ENCODE measurements at places on chromosomes 4 and X. TPM values are rescaled to one million over a fixed set of nuclear protein-coding genes. Genes with fewer than 3 reads are reported as not detected.

DNA sequence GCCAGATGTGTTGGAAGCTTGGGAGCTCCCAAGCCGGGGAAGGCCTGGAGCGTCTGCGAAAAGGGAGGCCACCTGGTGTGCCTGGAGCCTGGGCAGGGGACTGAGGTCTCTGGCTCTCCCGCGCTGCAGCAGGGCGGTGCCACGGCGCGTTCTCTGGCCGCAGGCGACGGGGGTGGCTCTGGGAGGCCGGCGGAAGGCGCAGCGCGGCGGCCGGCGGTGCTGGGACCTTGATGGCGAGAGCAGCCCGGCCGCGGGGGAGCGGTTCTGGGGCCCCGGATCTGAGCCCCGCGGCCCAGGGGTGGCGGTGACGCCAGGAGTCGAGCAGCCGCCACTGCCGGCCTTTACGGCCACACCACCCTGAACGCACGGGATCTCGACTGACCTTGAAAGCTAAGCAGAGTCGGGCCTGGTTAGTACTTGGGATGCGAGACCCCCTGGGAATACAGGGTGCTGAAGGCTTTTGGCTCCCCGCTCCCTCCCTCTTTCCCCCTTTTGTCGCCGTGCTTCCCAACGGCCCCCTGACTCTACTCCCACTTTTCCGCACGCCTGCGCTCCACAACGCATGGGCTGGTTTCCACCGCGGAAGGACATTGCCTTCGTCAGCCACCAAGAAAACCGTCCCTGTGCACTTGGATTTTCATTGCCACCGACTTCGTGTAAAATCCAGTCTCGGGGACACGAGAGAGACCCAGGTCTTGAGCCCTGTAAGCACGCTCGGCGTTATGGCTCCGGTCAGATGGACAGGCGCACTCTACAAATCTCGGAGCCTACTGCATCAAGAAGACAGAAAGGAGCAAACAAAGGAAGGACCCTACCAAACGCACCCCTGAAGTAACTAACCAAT lies 9.5 kb downstream of the FRG2 start:
- no peaks in the 10 kb centered on the region for H3K27me3 ChIP-seq
- no peak for DNase-seq
- peaks cover 1% of the 10 kb centered on the region for H3K4me1 ChIP-seq
- H3K27ac ChIP-seq, result no peak overlapping the region
- H3K36me3 ChIP-seq, result no peaks in the 10 kb centered on the region

DNA sequence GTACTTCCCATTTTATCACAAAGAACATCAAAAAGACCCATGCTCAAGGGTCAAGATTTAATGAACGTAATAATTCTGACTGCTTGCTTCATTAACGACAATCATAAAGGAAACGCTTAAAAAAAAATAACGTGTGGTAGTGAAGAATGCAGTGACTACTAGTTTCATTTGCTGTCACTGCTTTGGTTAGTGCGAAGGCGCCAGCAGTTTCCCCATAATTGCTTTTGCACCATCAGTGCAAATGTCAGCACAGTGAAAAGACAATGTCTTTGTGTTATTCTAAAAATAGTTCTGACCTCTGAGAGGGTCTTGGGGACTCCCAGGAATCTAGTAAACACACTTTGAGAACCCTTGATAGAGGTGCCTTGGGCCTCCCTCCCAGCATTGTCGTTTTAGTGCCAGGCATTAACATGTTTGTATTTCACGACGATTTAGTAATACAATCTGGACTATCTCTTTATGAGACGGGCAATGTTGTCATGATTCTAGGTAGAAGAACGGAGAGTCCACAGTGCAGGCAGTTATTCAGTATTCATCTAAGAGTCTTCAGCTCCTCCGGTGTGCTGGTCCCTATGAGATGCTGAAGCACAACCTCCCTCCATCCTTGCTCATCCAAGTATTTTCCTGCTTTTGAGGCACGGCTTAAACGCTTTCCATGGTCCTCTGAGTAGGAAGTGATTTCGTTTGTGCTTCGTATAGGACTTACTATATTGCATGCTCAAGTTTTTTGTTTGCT lies 71.0 kb downstream of the AFF1 start:
- H3K27ac ChIP-seq, result peak overlapping the region; percentile 93
- no peaks in the 10 kb centered on the region for H3K27me3 ChIP-seq
- no peaks in the 10 kb centered on the region for H3K36me3 ChIP-seq
- DNase-seq, result no peak
- peak overlapping the region; percentile 79 for H3K4me3 ChIP-seq

GRCh38 chr4:180116840-180117239 lies 2126.4 kb upstream of the TENM3 start:
- no peaks in the 10 kb centered on the region for H3K36me3 ChIP-seq
- H3K4me3 ChIP-seq, result no peak overlapping the region
- no peak overlapping the region for H3K27ac ChIP-seq
- DNase-seq, result no peak

- no peaks in the 10 kb centered on the region for H3K4me1 ChIP-seq
- H3K27me3 ChIP-seq, result no peaks in the 10 kb centered on the region
- no peak overlapping the region for H3K4me3 ChIP-seq
Measured at GRCh38 chrX:109782994-109783700, 50.1 kb upstream of the ACSL4 start.

GRCh38 chrX:8939322-8939721 lies 94.6 kb downstream of the FAM9B start:
- DNase-seq, result no peak
- H3K36me3 ChIP-seq, result no peaks in the 10 kb centered on the region
- H3K4me1 ChIP-seq, result no peaks in the 10 kb centered on the region
- H3K4me3 ChIP-seq, result no peak overlapping the region
- H3K27ac ChIP-seq, result no peak overlapping the region
- no peaks in the 10 kb centered on the region for H3K27me3 ChIP-seq

GRCh38 chrX:63765712-63766111 lies 19.3 kb downstream of the ARHGEF9 start:
- no peaks in the 10 kb centered on the region for H3K36me3 ChIP-seq
- no peak overlapping the region for H3K4me3 ChIP-seq

DNA sequence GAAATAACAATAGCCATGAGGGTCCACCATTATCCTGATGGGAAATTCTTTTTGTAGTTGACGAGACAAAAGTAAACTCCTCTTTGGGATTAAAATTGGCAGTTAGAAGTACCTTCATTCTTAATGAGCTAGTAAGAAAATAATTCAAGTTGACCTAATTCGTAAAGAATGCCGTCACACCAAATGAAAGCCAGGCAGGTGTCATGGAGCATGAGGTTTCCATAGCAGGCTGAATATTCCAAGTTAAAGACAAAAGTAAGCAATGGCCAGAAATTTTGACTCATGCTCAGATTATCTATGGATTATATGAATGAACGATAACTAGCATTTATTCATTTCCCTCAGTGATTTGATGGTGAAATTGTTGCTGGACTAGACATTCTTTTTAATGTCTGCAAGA lies 192.2 kb upstream of the FAT1 start:
- no peak overlapping the region for H3K4me3 ChIP-seq
- H3K27me3 ChIP-seq, result no peaks in the 10 kb centered on the region
- no peaks in the 10 kb centered on the region for H3K36me3 ChIP-seq

- no peak overlapping the region for H3K27ac ChIP-seq
- peak; percentile 32 for DNase-seq
- no peaks in the 10 kb centered on the region for H3K36me3 ChIP-seq
- no peak overlapping the region for H3K4me3 ChIP-seq
Measured at GRCh38 chrX:47662144-47662657, 3.2 kb upstream of the UXT start.

DNA sequence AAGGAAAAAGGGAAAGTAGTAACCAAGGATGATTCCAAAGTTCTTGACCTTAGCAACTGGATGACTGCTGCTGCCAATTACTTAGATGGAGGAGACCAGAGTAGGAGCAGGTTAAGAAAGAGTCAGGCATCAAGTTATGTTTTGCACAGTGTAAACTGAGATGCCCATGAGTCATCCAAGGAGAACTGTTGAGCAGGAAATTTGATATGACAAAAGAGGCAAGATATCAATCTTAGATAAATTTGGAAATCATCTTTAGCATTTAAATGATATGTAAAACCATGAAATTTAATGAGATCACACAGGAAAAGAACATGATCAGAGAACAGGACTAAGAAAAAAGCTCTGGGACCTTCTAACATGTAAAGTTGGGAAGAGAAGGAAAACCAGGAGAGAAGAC lies 361.3 kb downstream of the OPHN1 start:
- H3K27me3 ChIP-seq, result no peaks in the 10 kb centered on the region
- no peak overlapping the region for H3K27ac ChIP-seq
- DNase-seq, result no peak

DNA sequence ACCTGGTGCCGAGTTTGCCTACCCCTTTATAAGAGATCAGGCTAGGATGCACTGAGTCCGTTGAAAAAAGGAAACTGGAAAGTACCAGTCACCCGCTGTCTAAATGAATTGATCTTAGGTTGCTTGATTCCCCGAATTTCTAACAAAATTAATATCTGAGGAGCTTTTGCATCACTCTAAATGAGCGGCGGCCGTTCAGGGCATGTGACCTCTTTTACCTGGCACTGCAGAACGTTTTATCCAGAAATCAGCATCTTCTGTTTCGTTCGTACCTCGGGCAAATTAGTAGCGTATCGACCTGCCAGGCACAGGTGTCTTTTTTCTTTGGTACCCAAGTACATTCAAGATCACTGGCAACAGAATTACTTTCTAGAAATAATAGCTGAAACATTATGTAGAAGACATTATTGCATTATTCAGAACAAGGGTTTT lies 876 bp downstream of the KLHL2 start:
- no peaks in the 10 kb centered on the region for H3K36me3 ChIP-seq
- peak overlapping the region; percentile 65 for H3K4me3 ChIP-seq
- DNase-seq, result no peak
- H3K4me1 ChIP-seq, result peaks cover 4% of the 10 kb centered on the region

DNA sequence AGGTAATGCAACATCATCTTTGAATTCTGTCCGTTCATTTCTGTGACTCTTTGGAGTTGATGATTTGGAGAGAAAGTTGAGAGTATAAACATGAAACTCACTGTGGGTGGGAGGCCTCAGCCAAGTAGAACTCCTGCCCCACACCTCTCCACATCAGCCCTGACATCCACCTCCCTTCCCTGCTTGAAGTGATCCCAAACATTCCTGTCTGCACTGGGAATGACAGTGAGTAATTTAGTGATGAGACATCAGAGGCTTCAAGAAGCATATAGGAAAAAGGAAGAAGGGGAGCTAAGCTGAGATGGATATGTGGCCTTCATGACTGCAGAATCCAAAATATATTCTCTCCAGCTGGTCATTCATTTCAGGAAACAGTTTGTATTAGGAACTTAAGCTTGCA lies 151.8 kb downstream of the SPATA18 start:
- no peak overlapping the region for H3K4me3 ChIP-seq
- no peaks in the 10 kb centered on the region for H3K36me3 ChIP-seq
- H3K4me1 ChIP-seq, result no peaks in the 10 kb centered on the region

DNA sequence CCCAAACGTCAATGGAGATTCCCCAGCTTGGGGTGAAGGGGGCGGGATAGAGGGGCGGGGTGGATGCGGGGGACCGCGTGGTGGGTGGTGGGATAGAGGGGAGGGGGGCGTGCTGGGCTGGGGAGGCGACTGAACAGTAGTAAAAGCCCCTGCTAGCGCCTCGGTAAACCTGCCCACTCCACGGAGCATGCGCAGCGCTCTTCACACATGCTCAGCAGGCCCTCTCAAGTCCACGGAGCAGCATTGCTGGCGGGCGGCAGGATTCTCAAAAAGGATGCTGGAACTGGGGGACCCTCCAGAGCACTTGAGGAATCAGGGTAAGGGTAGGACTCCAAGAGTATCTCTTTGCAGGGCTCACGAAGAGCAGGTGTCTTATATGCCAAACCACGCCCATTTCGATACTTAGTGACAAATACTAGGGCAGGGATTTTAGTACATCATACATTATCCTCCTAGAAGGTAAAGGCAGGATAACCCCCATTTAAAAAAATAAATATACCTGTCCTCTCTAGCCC lies 378 bp upstream of the RPS6KA6 start:
- peak overlapping the region; percentile 85 for H3K27ac ChIP-seq
- no peaks in the 10 kb centered on the region for H3K4me1 ChIP-seq
- DNase-seq, result peak; percentile 65
- H3K36me3 ChIP-seq, result no peaks in the 10 kb centered on the region

DNA sequence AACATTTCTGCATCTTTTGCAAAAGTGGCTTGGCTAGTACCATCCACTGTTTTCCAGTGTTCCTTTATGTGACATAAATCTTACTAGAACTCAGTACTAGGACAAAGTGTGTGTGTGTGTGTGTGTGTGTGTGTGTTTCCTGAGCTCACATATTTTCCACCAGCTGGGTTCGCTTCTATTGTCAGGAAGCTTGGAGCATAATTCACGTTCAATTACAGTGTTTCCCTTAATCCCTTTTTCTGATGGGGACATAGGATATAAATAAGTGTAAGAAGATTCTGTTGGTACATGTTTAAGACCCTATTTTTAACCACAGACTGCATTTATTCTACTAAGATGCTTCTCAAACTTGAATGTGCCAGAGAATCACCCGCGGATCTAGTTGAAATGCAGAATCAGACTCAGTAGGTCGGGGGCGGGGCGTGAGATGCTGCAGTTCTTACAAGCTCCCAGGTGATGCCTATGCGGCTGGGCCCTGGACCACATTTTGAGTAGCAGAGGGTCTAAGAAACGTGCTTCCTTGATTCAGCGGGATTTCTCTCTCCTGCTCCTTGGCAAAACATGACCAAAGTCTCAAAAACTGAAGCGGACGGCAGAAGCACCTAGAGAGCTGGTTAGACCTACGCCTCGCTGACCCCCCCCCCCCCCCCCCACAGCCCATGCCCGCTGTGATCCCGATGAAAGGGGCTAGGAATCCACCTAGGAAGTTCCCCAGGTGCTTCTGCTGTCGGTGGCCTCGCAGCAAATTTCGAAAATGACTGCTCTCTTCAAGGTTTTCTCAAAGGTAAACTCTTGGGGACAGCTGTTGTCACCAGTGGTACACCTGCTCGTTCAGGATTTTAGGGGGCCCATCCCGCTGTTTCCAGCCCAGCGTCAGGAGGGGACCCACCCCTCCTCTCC lies 797 bp downstream of the CD99L2 start:
- no peak for DNase-seq
- H3K36me3 ChIP-seq, result no peaks in the 10 kb centered on the region

- H3K27me3 ChIP-seq, result no peaks in the 10 kb centered on the region
- no peak for DNase-seq
- H3K4me1 ChIP-seq, result no peaks in the 10 kb centered on the region
- no peaks in the 10 kb centered on the region for H3K36me3 ChIP-seq
Measured at GRCh38 chrX:39950018-39950688, 147.6 kb downstream of the BCOR start.

GRCh38 chr4:79334783-79335182 lies 8.9 kb upstream of the NAA11 start:
- no peak for DNase-seq
- no peak overlapping the region for H3K27ac ChIP-seq
- no peaks in the 10 kb centered on the region for H3K27me3 ChIP-seq
- H3K4me3 ChIP-seq, result no peak overlapping the region
- H3K36me3 ChIP-seq, result no peaks in the 10 kb centered on the region

- H3K4me3 ChIP-seq, result no peak overlapping the region
- no peaks in the 10 kb centered on the region for H3K36me3 ChIP-seq
- no peak for DNase-seq
- H3K27ac ChIP-seq, result no peak overlapping the region
- no peaks in the 10 kb centered on the region for H3K27me3 ChIP-seq
Measured at GRCh38 chr4:151808120-151808529, 47.3 kb upstream of the GATB start.

The LONRF3 gene
- 2.5 TPM for total RNA-seq

The POU3F4 gene
- total RNA-seq, result not detected

The ARHGAP10 gene
- 74.5 TPM for total RNA-seq

The KIT gene
- total RNA-seq, result 22.0 TPM

The BEND2 gene
- total RNA-seq, result not detected

The P2RY4 gene
- 0.57 TPM for total RNA-seq

The CSTF2 gene
- total RNA-seq, result 7.5 TPM

The NPY1R gene
- total RNA-seq, result 1.3 TPM

The DDIT4L gene
- 5.0 TPM for total RNA-seq

The NEXMIF gene
- 2.0 TPM for total RNA-seq

The GPR173 gene
- total RNA-seq, result 15.6 TPM

The LIMCH1 gene
- 18.6 TPM for total RNA-seq

The TBX22 gene
- total RNA-seq, result not detected
